Activated T-cell treated with anti-CD3 and anti-CD28 coated beads for 24 hours (primary cell): ENCODE measurements at places on chromosomes 12 and 14.

GRCh38 chr14:49447540-49448107, 138.6 kb downstream of the RPS29 start:
- no peak for DNase-seq

DNA sequence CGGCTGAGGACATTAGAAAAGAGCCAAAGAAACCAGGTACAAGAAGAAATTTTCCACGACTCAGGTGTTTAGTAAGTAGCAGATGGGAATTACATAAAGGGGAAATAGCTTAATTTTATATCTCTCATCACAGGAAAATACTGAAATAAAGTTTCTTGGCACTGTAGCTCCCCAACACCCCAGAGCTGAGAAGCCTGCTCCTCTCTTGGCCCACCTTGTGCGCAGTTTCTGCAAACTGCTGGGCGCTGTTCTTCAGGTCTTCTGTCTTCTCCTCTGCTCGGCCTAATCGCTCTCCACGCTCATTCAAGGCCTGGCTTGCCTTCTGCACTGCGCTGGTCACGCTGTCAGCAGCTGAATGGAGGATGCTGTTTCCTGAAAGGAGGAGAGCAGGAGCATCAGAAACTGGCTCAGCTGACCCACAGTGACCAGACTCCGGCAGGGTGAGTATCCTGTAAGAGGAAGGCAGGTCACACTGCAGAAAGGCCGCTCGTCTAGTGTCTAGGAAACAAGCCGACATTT, 184.9 kb upstream of the GZMB start:
- DNase-seq: no peak

- DNase-seq: no peak
These were observed 77.0 kb downstream of the KITLG start for GRCh38 chr12:88503281-88503703.

GRCh38 chr14:61543946-61544345, 151.4 kb upstream of the HIF1A start:
- no peak for DNase-seq

DNA sequence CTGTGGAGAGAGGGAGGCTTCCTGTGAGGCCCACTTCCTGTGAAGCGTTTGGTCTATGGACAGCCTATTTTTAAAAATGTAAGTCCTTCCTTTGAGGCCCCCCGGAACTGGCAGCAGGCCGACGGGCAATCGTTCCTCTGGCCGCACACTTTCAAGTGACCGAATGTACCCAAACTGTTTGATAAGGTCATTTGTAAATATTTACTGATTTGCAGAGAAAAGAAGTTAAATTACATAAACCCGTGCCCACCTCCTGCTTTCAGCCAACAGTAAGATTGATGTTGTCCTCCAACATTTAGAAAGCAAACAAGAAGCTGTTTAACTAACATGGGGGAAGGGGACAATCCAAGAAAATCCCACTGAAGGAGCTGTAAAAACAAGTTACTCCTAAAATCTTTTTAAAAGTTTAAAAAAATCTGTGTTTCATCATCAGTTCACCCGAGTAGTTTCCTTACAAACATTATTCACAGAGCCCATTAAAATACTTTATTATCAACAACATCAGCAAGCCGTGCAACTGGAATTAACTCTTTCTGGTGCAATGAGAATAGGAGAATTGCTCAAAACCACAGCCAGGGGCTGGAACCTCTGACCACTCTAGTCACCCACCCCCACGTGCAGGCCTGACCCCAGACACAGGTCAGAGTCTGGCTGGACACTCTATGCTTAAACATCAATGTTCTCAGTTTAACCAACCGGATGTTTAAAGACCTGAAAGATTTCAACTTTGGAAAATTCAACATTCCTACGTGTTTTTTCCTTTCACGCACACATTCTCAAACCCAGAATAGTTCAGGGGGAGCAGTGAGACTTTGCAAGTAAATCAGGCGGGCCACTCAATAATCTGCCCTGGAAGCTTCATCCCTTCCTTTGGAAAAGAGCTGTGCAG, 65.3 kb downstream of the FOXN3 start:
- no peak for DNase-seq

GRCh38 chr12:113075137-113075683, 18.7 kb downstream of the DTX1 start:
- no peak for DNase-seq

- DNase-seq: no peak
These were observed 472.4 kb downstream of the ATP23 start for GRCh38 chr12:58413794-58414193.

GRCh38 chr12:131529196-131530040, 181.5 kb upstream of the SFSWAP start:
- DNase-seq: no peak
